ENCODE measurements at places on chromosomes 1 and 21.

DNA sequence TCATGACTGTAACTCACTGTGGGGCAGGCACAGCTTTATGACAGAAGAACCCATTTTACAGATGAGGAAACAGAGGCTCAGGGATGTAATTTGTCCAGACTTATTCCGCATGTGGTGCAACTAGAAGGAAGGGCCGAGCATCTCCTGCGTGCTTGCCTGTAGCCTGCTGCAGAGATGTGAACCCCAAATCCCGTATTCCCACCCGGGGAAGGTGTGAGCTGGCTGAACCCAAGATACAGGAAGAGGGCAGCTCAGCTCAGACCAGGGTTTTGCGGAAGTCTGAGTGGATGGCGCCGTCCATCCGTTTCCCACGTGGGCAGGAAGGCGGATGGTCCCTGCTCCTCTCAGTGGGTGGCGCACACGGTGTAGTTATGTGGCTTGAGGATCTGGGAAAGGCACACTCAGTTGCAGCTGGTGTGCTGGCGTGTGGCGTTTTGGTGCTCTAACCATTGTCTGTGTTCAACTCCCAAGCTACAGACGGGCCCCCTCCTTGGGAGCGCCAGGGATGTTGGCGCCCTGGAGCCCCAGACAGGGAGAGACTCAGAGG is 1.2 kb downstream of the CROCC start:
- DNase-seq = no peak

- DNase-seq = no peak
These were observed 20.6 kb downstream of the LAMC2 start for GRCh38 chr1:183206538-183207122.

DNA sequence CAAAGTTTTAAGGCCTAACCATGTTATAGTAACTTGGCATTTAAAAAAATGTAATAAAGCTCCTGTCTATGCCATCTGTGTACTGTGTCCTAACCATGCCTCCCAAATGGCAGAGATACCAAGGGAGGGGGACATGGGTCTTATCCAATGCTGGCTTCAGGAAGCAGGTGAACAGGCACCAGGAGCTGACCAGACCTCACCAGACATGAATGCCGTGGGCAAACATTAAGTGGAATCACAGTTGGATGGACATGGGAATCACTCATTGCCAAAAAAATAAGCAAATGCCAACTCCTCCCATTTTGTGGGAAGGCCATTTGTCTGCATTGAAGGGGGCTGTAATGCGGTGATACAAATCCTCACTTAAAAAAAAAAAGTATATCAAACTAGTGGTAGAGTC is 22.9 kb downstream of the PROX1 start:
- DNase-seq = no peak

DNA sequence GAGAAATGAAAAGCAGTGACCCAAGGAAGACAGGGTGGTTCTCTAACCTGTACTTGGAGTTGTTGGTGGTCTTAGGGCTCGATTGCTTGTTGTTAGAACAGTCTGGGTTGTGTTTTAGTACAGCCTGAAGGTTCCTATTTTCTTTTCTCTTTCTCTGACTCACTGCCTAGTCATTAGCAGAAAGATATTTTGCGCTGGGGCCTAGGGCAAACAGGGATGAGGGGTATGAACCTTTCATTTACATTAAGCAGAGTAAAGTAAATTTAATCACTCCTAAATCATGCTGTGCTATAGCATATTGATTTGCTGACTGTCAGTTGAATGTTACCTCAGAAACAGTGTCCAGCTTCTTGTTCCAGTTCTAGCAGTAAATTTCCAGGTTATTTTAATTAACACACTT is 197.2 kb downstream of the RWDD3 start:
- no peak for DNase-seq

GRCh38 chr1:89457046-89457445 is 67.6 kb upstream of the LRRC8B start:
- no peak for DNase-seq

GRCh38 chr1:26965213-26965612 is 4.9 kb upstream of the KDF1 start:
- DNase-seq = no peak

DNA sequence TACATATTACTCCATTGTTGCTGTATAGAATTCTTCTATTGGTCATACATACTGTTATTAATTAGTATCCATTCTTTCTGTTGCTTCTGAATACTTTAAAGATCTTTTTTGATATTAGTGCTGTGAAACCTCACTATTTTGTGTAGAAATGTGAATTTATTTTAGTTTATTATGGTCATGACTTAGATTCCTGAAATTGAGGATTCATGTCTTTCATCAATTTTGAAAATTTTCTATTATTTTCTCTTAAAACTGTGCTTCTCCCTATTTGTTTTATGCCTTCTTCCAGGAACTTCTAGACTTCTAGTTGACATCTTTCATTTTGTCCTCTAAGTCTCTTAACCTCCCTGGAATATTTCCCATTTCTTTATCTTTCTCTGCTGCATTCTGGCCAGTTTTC is 113.1 kb downstream of the NTPCR start:
- DNase-seq = no peak

DNA sequence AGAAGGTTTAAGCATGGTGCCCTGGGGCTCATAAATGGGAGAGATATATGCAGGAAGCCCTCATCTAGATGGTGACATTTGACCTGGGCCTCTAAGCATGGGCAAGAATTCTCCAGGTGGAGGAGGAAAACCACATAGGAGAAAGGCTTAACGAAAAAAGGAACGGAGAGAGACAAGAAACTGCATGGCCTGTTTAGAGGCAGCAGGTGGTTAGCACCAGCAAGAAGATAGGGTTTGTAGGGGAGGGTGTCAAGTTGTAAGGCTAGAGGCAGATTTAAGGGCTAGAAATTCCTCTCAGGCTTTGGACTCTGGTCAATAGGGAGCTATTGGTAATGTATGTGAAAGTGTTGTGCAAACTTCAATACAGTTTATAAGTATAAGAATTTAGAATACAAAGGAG is 8.2 kb upstream of the MAPKAPK2 start:
- no peak for DNase-seq

DNA sequence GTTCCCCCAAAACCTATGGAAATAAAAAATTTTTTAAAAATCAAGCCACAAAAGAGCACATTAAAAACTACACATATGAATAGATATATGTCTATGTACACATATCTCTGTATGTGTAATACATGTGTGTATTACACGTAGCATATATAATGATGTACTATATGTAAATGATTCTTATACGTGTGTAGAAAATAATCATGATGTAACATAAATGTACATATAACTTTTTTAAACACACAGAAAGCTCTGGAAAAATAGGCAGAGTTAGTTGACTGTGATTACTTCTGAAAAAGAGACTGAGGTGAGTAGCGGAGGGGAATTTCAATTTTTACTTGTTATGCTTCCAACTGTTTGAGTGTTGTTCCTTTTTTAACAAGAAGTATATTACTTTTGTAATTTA is 405.0 kb downstream of the CAMTA1 start:
- DNase-seq = no peak

DNA sequence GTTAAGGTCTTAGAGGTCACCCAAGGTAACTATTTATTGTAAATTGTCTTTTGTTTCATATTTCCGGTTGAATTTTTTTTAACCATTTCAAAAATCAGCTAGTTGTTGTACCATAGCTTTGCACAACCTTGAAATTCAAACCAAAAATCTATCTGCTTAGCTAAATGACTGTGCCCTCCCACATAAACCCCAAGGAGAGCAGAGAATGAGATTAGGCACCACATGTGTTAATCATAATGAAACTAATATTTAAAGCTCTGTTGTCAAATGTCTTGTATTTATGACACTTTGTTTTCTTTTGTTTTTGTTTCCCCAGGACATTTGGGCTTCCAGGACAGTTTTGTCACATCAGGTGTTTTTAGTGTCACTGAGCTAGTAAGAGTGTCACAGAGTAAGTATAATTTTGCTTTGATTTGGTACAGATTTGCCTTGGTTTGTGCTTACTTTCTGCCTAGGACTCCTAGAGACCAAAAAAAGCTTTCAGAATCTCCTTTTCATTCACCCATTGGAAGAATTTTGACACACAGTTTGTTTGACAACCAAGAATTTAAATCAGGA is 249.9 kb downstream of the NFIA start:
- no peak for DNase-seq

Measured in activated T-cell treated with anti-CD3 and anti-CD28 coated beads for 24 hours (primary cell).